ENCODE measurements at places on chromosomes 12 and 14.

GRCh38 chr12:128643155-128643554 is 180.6 kb downstream of the SLC15A4 start:
- DNase-seq: no peak
- H3K4me1 ChIP-seq: no peaks in the 10 kb centered on the region
- H3K4me3 ChIP-seq: no peak overlapping the region
- no peaks in the 10 kb centered on the region for H3K27me3 ChIP-seq
- no peak overlapping the region for H3K27ac ChIP-seq
- H3K36me3 ChIP-seq: no peaks in the 10 kb centered on the region

- no peak overlapping the region for H3K4me3 ChIP-seq
- H3K27me3 ChIP-seq: no peaks in the 10 kb centered on the region
- no peaks in the 10 kb centered on the region for H3K36me3 ChIP-seq
- DNase-seq: no peak
- peaks cover 5% of the 10 kb centered on the region for H3K4me1 ChIP-seq
- no peak overlapping the region for H3K27ac ChIP-seq
These were observed 50.5 kb downstream of the R3HDM2 start for GRCh38 chr12:57380300-57380699.

GRCh38 chr12:72622556-72622955 is 350.4 kb downstream of the TRHDE start:
- H3K27me3 ChIP-seq: no peaks in the 10 kb centered on the region
- H3K4me1 ChIP-seq: no peaks in the 10 kb centered on the region
- H3K36me3 ChIP-seq: no peaks in the 10 kb centered on the region
- DNase-seq: no peak

DNA sequence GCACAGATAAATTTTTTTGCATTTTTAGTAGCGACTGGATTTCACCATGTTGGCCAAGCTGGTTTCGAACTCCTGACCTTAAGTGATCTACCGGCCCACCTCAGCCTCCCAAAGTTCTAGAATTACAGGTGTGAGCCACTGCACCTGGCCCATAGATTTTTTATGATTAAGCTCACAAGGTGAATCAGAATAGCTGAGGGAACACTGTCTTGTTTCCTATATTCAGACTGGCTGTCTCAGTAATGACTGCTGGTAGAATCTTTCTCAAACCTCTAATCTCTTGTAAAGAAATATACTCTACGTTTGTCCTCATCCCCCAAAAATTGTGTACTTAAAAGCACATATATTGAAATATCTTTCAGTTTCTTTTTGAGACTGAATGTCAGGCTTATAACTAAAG is 362.1 kb downstream of the EGLN3 start:
- no peak overlapping the region for H3K27ac ChIP-seq
- H3K4me1 ChIP-seq: peaks cover 18% of the 10 kb centered on the region
- no peaks in the 10 kb centered on the region for H3K27me3 ChIP-seq
- H3K36me3 ChIP-seq: no peaks in the 10 kb centered on the region
- no peak overlapping the region for H3K4me3 ChIP-seq

- no peaks in the 10 kb centered on the region for H3K27me3 ChIP-seq
- no peaks in the 10 kb centered on the region for H3K36me3 ChIP-seq
- no peak overlapping the region for H3K27ac ChIP-seq
- no peak overlapping the region for H3K4me3 ChIP-seq
- DNase-seq: no peak
These were observed 276.3 kb downstream of the DUSP6 start for GRCh38 chr12:89075880-89076540.

DNA sequence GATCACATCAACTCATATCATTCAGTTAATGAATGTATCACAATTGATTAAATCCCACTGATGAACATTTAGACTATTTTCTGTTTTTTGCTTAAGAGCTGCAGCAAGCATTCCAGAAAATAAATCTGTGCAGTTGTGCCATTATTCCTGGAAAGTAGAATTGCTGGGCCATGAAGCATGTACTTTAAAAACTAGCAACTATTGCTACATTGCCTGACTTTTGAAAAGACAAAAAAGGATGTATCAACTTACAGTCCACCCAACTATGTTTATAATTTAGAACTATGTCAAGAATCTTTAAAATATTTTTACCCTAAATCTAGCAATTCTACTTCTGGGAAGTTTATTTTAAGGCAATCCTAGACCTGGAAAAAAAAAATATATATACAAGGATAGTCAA is 33.4 kb upstream of the ERGIC2 start:
- H3K36me3 ChIP-seq: no peaks in the 10 kb centered on the region
- no peaks in the 10 kb centered on the region for H3K4me1 ChIP-seq
- no peak overlapping the region for H3K4me3 ChIP-seq
- no peak overlapping the region for H3K27ac ChIP-seq
- H3K27me3 ChIP-seq: no peaks in the 10 kb centered on the region

DNA sequence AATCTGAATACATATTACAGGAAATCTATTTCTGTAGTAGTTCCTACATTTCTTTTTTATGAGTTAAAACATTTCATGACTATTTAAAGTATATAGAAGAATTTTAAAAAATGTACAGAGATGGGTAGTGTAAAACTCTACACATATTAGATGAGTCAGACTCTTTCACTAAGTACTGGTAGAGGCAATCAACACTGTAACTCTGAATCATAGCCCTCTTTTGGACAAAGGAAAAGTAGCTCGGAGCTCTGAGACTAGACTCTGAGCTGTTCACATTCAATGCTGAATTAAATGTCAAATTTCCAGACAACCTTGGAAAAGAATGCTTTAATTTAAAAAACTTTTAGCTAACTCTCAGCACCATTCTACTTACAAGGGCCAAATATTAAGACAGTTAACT is 3.4 kb downstream of the PTCSC3 start:
- no peaks in the 10 kb centered on the region for H3K36me3 ChIP-seq
- H3K4me3 ChIP-seq: no peak overlapping the region
- H3K27ac ChIP-seq: no peak overlapping the region

GRCh38 chr12:105409801-105410471 is 79.4 kb downstream of the C12orf75 start:
- H3K4me1 ChIP-seq: peaks cover 11% of the 10 kb centered on the region
- DNase-seq: peak; percentile 36
- no peaks in the 10 kb centered on the region for H3K27me3 ChIP-seq
- no peak overlapping the region for H3K4me3 ChIP-seq
- H3K27ac ChIP-seq: no peak overlapping the region

DNA sequence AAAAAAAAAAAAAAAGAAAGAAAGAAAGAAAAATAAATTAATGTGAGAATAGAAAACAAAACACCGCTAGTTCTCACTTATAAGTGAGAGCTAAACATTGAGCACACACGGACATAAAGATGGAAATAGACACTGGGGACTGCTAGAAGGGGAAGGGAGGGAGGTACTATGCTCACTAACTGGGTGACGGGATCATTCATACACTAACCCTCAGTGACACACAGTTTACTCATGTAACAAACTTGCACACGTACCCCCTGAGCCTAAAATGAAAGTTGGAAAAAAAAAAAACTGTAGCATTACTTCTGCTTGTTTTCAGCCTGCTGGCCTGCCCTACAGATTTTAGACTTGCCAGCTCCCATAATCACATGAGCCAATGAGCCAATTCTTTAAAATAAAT is 10.5 kb upstream of the PRMT5 start:
- no peaks in the 10 kb centered on the region for H3K4me1 ChIP-seq
- no peak overlapping the region for H3K4me3 ChIP-seq
- H3K27ac ChIP-seq: no peak overlapping the region
- H3K36me3 ChIP-seq: no peaks in the 10 kb centered on the region
- H3K27me3 ChIP-seq: no peaks in the 10 kb centered on the region

DNA sequence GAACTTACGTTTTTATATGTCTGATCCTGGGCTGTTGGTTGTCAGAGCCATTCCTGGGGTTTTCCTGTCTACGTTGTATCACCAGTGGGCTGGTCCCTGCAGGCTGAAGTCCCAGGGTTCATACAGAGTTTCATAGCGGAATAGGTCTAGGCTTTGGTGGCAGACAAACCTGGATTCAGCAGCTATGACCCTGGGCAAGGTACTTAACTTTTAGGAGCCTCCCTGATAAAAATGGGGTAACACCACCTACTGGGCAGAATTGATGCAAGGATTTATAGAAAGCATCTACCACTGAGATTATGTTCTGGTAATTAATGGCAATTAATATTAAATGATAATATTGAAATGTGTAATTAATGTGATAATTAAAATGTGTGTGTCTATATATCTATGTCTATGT is 141.2 kb downstream of the SYNE2 start:
- DNase-seq: no peak
- no peaks in the 10 kb centered on the region for H3K4me1 ChIP-seq
- no peak overlapping the region for H3K4me3 ChIP-seq
- no peaks in the 10 kb centered on the region for H3K27me3 ChIP-seq

DNA sequence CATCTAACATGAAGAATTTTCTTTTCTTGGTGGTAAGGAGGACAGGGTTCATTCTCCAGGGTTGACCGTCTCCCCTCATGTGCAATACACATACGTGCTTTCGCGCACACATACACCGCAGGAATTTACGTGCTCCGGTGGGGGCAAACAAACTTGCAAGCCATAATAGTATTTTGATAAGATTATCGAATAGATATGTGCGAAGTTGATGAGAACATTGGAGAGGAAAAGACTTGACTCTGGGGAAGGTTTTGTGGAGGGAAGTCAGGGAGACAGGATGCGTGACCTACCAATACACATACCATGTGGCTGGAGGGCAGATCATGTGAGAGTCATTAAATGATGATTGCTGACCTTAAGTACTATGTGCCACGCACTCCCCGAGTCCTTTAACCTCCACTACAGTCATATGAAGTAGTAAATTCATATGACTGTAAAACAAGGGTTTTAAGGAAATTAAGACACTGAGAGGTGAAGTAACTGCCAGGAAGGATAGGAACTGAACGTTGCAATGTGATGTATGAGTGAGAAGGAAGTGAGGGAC is 921 bp downstream of the RAD51B start:
- peak overlapping the region; percentile 69 for H3K27ac ChIP-seq
- peak; percentile 12 for DNase-seq
- no peaks in the 10 kb centered on the region for H3K36me3 ChIP-seq

GRCh38 chr14:63431466-63431865 is 111.7 kb downstream of the PPP2R5E start:
- DNase-seq: no peak
- H3K27ac ChIP-seq: no peak overlapping the region
- H3K4me3 ChIP-seq: no peak overlapping the region
- H3K4me1 ChIP-seq: no peaks in the 10 kb centered on the region
- no peaks in the 10 kb centered on the region for H3K27me3 ChIP-seq
- H3K36me3 ChIP-seq: no peaks in the 10 kb centered on the region

- DNase-seq: peak; percentile 40
- H3K4me1 ChIP-seq: no peaks in the 10 kb centered on the region
- H3K4me3 ChIP-seq: peak overlapping the region; percentile 83
- peaks cover 3% of the 10 kb centered on the region for H3K36me3 ChIP-seq
These were observed 2.2 kb downstream of the BAZ1A start for GRCh38 chr14:34872822-34873588.

- peaks cover 79% of the 10 kb centered on the region for H3K4me1 ChIP-seq
- DNase-seq: no peak
- H3K27ac ChIP-seq: peak overlapping the region; percentile 99
These were observed 38.1 kb downstream of the CORO1C start for GRCh38 chr12:108693186-108693730.

DNA sequence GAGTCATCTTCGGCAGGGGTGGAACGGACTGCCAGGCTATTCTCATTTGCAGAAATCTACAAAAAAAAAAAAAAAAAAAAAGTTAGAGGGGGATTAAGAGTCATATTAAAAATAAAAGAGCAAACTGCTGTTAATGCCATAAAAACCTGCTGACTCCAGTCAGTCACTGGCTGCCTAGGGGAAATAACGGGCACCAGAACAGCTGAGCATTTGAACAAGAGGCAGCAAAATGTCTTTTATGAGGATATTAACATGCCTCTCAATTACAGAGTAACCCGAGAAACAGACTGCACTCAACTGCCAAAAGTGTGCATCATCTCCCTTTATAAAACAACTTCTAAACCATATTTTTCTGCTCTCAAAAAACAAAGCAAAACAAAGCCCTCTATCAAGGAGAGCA is 28.7 kb upstream of the CERS5 start:
- H3K4me1 ChIP-seq: peaks cover under 1% of the 10 kb centered on the region
- no peak overlapping the region for H3K27ac ChIP-seq
- no peak overlapping the region for H3K4me3 ChIP-seq
- peaks cover 64% of the 10 kb centered on the region for H3K36me3 ChIP-seq
- H3K27me3 ChIP-seq: no peaks in the 10 kb centered on the region

GRCh38 chr12:22525426-22525825 is 18.9 kb downstream of the C2CD5 start:
- no peak overlapping the region for H3K27ac ChIP-seq
- peaks cover 3% of the 10 kb centered on the region for H3K36me3 ChIP-seq
- no peak overlapping the region for H3K4me3 ChIP-seq
- peak; percentile 6 for DNase-seq
- peaks cover 8% of the 10 kb centered on the region for H3K4me1 ChIP-seq
- no peaks in the 10 kb centered on the region for H3K27me3 ChIP-seq

DNA sequence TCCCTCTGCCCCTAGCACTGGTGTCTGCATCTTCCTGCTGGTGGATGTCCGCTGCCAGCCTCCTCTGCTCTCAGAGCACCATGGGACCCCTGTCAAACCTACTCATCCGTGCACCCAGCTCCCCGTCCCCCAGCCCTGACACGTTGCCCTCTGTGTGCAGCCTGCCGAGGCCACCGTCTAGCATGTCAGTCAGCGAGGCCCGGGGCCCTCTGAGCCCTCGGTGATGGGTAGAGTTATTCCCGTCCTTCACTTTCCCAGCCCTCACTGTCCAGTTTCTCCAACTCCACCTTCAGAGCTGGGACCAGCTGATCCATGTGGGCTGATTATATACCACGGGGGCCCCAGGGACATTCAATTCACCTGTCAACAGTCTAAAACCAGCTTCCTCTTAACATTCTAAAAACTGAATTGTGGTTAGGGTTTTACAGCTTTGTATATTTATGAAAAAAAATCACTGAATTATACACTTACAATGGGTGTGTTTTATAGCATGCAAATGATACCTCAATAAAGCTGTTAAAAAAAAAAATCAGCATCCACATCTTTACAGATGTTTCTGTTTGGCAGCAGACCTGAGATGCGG is 61.3 kb downstream of the CCDC88C start:
- no peak overlapping the region for H3K27ac ChIP-seq
- H3K36me3 ChIP-seq: no peaks in the 10 kb centered on the region
- H3K4me3 ChIP-seq: no peak overlapping the region
- DNase-seq: no peak
- H3K27me3 ChIP-seq: peaks cover 20% of the 10 kb centered on the region

- DNase-seq: no peak
- no peak overlapping the region for H3K27ac ChIP-seq
- H3K27me3 ChIP-seq: no peaks in the 10 kb centered on the region
- H3K4me1 ChIP-seq: no peaks in the 10 kb centered on the region
These were observed 383.3 kb downstream of the SOX5 start for GRCh38 chr12:23566133-23566532.

DNA sequence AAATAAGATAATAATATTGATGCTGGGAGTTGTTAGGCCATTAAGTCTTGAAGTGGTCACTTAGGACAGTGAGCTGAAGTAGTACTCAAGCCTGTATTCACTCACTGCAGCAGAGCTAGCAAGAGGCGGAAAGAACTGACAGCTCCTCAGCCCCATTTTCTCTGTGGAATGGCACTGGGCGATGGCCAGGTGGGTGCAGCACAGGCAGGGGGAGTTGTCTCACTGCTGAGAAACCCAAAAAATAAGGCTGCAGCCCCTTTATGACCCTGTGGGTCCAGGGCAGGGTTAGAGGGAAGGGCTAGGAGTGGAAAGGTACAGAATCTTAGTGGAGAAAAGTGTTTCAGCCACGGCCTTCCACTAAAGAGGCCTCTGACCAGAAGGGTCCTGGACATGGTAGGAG is 35.5 kb downstream of the PDZRN4 start:
- H3K27me3 ChIP-seq: no peaks in the 10 kb centered on the region
- no peak for DNase-seq
- H3K4me1 ChIP-seq: no peaks in the 10 kb centered on the region
- H3K27ac ChIP-seq: no peak overlapping the region

- DNase-seq: no peak
- peaks cover 16% of the 10 kb centered on the region for H3K27me3 ChIP-seq
- H3K4me3 ChIP-seq: no peak overlapping the region
- H3K4me1 ChIP-seq: peaks cover 5% of the 10 kb centered on the region
These were observed 68.0 kb downstream of the CCDC88C start for GRCh38 chr14:91349481-91350074.

Measured in astrocyte (in vitro differentiated cells and primary cell).